ENCODE measurements at places on chromosomes 7 and 10.

DNA sequence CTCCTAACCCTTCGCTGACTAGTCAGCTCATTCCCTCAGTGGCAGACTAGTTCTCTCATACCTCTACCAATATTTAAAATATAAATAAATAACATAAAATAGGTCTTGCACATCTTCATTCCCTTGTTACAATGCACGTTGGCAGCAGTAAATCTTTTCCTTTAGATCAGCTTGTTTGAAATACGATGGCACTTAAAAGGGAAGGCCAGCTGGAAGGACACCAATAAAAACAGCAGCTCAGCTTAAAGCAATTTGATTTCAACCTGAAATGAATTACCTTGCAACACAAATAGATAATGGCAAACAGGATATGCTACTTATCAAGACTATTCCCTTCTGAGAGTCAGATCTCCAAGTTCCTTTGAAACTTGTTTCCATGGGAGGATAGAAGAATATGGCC, 321.8 kb downstream of the GFRA1 start:
- DNase-seq = no peak

DNA sequence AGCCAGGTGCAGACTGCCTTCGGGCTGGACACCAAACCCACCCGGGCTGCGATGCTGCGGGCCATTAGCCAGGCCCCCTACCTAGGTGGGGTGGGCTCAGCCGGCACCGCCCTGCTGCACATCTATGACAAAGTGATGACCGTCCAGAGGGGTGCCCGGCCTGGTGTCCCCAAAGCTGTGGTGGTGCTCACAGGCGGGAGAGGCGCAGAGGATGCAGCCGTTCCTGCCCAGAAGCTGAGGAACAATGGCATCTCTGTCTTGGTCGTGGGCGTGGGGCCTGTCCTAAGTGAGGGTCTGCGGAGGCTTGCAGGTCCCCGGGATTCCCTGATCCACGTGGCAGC, 50.0 kb downstream of the VWA2 start:
- DNase-seq = no peak

- DNase-seq = no peak
Measured at GRCh38 chr7:28782362-28782761, 175.8 kb downstream of the TRIL start.

- DNase-seq = no peak
Measured at GRCh38 chr7:5697754-5698424, 83.6 kb downstream of the RNF216 start.

All from AG04449 (cell line).